Mesothelial cell of epicardium (in vitro differentiated cells): ENCODE measurements at places on chromosomes 3 and 15. TPM values are rescaled to one million over a fixed set of nuclear protein-coding genes. Genes with fewer than 3 reads are reported as not detected.

GOLGA6B gene
- 0.18 to 0.57 TPM in 2 of 3 replicates, not detected in the other for total RNA-seq

RASGRP1 gene
- total RNA-seq = 3.7 to 4.8 TPM (median 4.4 TPM) in 3 replicates

OXNAD1 gene
- total RNA-seq = 10.6 to 13.2 TPM (median 12.3 TPM) in 3 replicates

ARGFX gene
- not detected in 3 replicates for total RNA-seq

INKA1 gene
- total RNA-seq = 7.7 to 9.4 TPM (median 8.4 TPM) in 3 replicates

TPRG1 gene
- 1.9 to 3.3 TPM (median 2.4 TPM) in 3 replicates for total RNA-seq

TMOD2 gene
- total RNA-seq = 9.0 to 10.4 TPM (median 10.0 TPM) in 3 replicates

BCHE gene
- 3.8 to 6.4 TPM (median 4.6 TPM) in 3 replicates for total RNA-seq

WNT5A gene
- total RNA-seq = 59.0 to 63.8 TPM (median 61.7 TPM) in 3 replicates

KIF15 gene
- total RNA-seq = 10.6 to 11.3 TPM (median 10.7 TPM) in 3 replicates

GABRR3 gene
- total RNA-seq = not detected in 3 replicates

ATP13A4 gene
- total RNA-seq = 1.9 to 2.0 TPM (median 2.0 TPM) in 3 replicates

IL16 gene
- total RNA-seq = 0.27 to 0.35 TPM (median 0.34 TPM) in 3 replicates

GRCh38 chr3:51703068-51703760, 3.7 kb upstream of the GRM2 start:
- H3K4me3 ChIP-seq = no peak overlapping the region
- DNase-seq = no peak
- peaks cover 5% of the 10 kb centered on the region for H3K36me3 ChIP-seq
- peaks cover 14% of the 10 kb centered on the region for H3K27me3 ChIP-seq
- H3K27ac ChIP-seq = no peak overlapping the region

- peak; percentile 47 for DNase-seq
- no peaks in the 10 kb centered on the region for H3K27me3 ChIP-seq
- no peaks in the 10 kb centered on the region for H3K36me3 ChIP-seq
- peaks cover 9% of the 10 kb centered on the region for H3K4me1 ChIP-seq
- H3K27ac ChIP-seq = no peak overlapping the region
- H3K4me3 ChIP-seq = no peak overlapping the region
Measured at GRCh38 chr3:192812743-192813383, 85.5 kb upstream of the FGF12 start.

GRCh38 chr15:71974211-71974610, 143.7 kb downstream of the MYO9A start:
- peak overlapping the region; percentile 100 for H3K27ac ChIP-seq
- DNase-seq = no peak

GRCh38 chr3:31077021-31077601, 182.7 kb upstream of the GADL1 start:
- no peak overlapping the region for H3K4me3 ChIP-seq
- no peak for DNase-seq
- H3K36me3 ChIP-seq = peaks cover 3% of the 10 kb centered on the region

- H3K27ac ChIP-seq = peak overlapping the region; percentile 93
- no peak overlapping the region for H3K4me3 ChIP-seq
- H3K4me1 ChIP-seq = peaks cover 58% of the 10 kb centered on the region
- no peaks in the 10 kb centered on the region for H3K36me3 ChIP-seq
Measured at GRCh38 chr3:100023595-100023994, 90.7 kb downstream of the FILIP1L start.

- H3K27ac ChIP-seq = no peak overlapping the region
- peaks cover 15% of the 10 kb centered on the region for H3K27me3 ChIP-seq
Measured at GRCh38 chr3:193572426-193572908, 17.8 kb upstream of the ATP13A4 start.

GRCh38 chr3:36698314-36698713, 66.0 kb downstream of the DCLK3 start:
- no peak for DNase-seq
- no peaks in the 10 kb centered on the region for H3K4me1 ChIP-seq
- no peak overlapping the region for H3K4me3 ChIP-seq

GRCh38 chr15:90006217-90007075, 5.3 kb downstream of the ZNF710 start:
- no peak for DNase-seq
- no peak overlapping the region for H3K4me3 ChIP-seq
- H3K4me1 ChIP-seq = peaks cover 28% of the 10 kb centered on the region
- H3K27ac ChIP-seq = no peak overlapping the region
- no peaks in the 10 kb centered on the region for H3K27me3 ChIP-seq
- peaks cover 3% of the 10 kb centered on the region for H3K36me3 ChIP-seq

DNA sequence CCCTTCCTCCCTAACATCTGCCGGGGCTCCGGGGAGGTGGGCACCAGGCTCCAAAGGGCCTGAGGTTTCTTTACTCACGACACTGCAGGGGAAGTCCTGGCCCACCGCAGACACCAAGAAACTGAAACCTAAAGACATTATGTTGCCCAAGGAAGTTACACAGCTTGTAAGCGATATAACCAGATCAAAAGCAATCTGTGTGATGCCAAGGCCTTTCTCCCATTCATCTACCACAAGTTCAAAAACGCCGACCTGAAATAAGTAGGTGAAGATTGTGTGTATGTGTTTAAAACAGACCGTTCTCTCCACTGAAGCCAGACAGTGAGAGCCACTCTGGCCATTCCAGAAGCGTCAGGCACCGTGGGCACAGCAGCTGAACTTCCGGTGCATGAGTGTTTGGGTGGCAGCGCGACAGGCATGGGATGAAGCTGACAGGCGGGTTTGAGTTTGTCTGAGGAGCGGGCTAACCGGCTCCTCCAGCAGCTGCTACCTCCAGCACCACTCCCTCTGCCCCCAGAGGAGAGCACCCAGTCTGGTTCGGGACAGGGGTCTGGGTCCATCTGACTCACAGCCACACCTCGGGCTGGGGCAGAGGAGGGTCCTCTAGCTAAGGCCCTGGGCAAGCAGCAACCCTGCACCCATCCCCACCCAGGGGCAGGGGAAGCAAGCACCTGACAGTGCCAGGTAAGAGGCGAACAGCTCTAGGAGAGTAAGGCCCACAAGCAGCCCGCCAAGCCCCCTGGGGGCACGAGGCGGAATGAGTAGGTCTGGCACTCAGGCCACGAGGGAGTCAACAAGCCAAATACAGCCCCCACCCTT, 1.3 kb downstream of the TNK2 start:
- peaks cover 32% of the 10 kb centered on the region for H3K4me1 ChIP-seq
- peaks cover 32% of the 10 kb centered on the region for H3K27me3 ChIP-seq
- peak overlapping the region; percentile 80 for H3K4me3 ChIP-seq
- H3K36me3 ChIP-seq = peaks cover 5% of the 10 kb centered on the region
- no peak for DNase-seq
- H3K27ac ChIP-seq = no peak overlapping the region

DNA sequence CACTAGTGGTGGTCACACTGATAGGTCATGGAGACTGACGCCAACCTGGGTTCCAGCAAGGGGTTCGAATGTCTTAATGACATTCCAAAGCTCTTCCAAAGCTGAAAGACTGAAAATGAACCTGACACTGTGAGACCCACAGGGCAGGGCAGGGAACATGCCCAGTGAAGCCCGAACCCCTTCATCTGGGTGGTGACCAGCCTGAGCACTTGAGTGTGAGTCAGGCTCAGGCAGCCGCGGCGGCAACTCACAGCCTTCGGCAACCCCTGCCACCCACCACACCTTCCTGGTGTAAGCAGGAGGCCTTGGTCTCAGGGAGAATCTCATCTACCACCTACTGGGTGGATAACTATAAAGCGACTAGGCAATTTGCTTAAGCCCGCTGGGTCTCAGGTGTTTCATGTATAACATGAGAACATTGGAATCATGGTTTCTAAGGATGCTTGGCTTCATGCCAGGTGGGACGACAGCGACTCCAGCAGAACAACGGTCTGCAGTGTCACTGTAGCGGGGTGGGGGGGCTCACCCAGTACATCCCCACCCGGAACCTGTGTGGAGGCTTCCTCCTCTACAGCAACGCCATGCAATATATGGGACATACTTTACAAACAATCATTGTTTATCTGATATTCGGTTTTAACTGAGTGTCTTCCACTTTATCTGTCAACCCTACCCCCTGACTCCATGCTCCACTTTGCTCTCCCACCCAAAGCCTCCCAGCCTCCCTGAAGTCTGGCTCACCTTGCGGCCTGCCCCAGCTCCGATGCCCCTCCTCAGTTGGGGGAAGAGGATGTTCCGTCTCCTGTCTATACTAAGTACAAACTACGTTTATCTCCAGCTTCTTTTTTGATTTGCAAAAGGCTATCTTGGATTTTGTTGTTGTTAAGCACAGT, 125.0 kb upstream of the MEF2A start:
- DNase-seq = peak; percentile 33
- peak overlapping the region; percentile 43 for H3K27ac ChIP-seq
- peaks cover 15% of the 10 kb centered on the region for H3K4me1 ChIP-seq
- no peaks in the 10 kb centered on the region for H3K36me3 ChIP-seq

DNA sequence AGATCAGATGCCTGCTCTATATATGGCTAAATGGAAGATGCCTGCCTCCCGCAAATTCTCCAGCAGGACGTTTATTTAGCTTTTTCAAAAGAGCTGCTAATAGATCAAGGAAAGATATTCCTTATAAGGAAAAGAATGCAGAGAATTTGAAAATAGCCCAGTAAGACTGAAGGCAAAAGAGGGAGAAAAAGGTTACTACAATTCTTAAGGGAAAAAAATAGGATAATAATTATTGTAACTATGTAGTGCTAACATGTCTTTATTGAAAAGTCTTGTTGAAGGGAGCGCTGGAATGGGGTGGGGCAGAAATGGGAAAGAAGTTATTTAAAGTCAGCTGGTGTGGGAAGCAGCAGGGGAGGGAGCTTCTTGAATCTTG, 2.9 kb downstream of the TPM1 start:
- no peak for DNase-seq
- peaks cover 5% of the 10 kb centered on the region for H3K36me3 ChIP-seq
- peaks cover 68% of the 10 kb centered on the region for H3K4me1 ChIP-seq
- H3K4me3 ChIP-seq = peak overlapping the region; percentile 93
- H3K27ac ChIP-seq = peak overlapping the region; percentile 98

DNA sequence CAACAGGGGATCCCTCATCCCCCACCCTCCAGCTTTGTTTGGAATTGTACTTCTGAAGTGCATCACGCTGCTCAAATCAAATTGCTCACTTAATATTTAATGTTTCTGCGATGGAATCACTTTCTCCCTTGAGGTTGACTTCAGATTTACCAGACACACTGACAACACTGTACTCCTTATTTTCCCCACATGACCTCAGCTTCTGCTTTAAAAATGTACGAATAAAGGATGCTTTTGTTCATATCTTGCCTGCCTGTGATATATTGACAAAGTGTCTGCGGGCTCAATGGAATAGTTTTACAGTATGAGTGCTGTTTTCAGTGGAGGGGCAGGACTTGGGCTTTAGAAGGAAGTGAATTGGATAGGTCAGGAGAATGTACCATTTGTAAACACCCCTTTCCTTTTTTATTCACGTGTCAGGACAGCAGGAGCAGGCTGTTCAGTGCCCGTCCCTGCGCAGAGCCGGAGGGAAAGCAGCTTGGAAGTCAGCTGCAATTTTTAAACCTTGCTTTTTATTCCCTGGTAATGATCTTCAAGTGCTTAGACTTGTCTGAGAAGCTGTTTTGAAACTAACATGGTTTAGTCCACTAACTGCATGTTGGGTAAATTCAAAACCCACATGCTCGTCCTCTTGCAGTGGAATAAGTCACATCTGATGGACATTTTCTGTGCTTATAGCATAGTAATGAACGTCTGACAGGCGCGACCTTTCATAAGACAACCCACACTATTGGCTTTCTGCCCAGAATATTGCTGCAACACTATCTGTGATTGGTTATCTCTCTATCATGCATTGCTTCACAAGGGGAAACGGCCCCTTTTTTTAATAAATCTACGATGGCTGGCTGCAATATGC, 29.9 kb downstream of the MBNL1 start:
- H3K36me3 ChIP-seq = peaks cover 2% of the 10 kb centered on the region
- peaks cover 44% of the 10 kb centered on the region for H3K4me1 ChIP-seq
- peak overlapping the region; percentile 95 for H3K27ac ChIP-seq
- H3K27me3 ChIP-seq = no peaks in the 10 kb centered on the region

DNA sequence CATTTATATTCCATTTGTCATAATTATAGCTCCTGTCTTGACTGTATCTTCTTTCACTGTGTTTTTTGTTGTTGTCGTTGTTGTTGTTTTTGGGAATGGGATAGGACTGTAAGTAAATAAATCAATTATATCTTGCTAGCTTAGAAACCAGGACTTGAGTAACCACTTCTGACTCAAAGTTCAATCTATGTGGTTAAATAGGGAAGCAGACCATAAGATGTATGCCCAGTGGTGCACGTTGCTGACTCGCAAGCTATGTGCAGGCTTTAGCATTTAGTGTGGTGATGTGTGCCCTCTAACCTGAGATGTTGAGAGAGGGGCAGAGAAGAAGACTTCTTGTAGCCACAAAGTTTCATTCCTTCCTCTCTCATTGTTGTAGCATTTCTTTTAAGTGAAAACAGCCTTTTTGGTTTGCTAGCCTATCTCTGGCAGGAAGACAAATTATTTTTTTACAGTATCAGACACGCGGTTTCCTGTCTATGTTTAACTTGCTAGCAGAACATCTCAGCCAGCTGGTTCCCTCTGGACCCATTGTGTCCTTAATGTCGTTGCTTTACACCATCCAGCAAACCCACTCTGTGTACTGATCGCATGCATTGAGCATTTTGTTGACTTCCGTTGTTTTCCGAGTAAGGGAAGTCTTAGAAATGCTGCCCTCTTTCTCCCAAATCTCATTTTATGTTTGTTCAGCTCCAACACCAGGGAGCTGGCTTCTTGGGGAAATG, 52.1 kb downstream of the TGFBR2 start:
- H3K27ac ChIP-seq = peak overlapping the region; percentile 40
- H3K36me3 ChIP-seq = peaks cover 10% of the 10 kb centered on the region
- no peak for DNase-seq
- no peaks in the 10 kb centered on the region for H3K27me3 ChIP-seq
